Thymus (tissue), 14 donors: ENCODE measurements at places on chromosomes 6 and 20.

DNA sequence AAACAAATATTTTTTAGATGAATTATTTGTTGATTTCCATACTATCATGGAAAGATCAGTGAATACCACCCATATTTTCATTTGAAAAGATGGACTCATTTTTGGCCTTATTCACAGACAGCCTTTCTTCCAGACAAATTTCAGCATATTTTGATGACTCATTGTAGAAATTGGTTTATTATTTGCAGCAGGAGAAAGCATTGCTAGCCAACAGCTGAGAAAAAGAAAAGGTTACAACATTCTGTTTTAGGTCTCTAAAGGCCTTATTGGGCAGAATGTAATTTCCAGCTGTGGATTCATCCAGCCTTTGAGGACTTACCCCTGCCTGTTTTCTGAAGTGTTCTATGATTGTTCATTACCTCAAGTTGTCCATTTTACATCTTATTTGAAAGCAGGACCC lies 201.9 kb downstream of the PLCB4 start:
- DNase-seq, result no peak

- DNase-seq, result no peak
Observed at GRCh38 chr6:35453236-35453635, 1.1 kb downstream of the FANCE start.

DNA sequence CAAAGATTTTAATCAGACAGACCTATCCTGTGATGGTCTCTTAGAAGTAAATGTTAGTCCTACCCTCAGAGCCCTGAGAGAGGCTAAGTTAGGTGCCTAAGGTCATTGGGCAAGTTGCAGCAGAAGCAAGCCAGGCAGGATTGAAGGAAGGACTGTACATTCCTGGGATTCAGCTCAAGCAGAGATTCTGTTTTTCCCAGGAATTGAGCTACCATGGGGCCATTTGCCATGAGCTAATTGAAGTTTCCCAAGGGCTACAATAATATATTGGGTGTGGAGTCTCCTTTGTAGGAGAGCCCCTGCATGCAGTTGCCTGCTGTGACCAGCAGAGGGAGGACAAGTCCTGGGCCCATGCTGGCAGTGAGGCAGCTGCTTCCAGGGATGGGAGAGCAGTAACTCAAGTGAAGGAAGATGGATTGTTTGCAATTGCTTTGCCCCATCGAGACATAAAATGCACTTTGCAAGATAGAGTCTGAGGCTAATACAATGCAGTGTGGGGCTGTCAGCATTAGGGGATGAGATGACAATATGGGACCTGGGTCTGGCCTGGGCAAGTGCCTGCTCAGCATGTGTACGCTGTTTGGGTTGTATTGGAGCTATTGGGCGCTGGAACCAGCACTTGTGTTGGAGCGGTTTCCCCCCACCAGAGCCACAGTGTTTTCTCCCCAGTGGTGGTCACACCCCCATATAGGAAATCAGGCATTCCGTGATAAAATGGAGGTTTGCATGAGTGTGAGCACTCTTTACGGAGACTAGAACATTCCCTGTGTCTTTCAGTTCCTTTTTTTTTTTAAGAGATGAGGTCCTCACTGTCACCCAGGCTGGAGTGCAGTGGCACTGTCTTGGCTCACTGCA lies 27.9 kb downstream of the DNMT3B start:
- DNase-seq, result no peak

DNA sequence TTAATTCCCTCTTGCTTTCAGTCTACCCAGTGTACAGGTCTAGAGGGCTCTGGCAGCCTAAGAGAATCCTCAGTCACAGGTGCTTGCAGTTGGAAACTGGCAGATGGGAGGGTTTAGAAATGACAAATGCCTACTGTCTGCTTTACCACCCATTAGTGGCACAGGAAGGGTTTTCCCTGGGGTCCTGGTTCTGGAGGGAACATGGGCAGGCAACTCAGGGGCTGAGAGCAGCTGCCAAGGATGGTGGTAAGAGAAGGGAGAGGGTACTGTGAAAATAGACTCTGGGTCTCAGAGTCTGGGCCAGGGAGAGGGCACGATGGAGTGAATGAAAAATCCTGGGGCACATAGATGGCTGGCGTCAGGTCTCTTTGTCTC lies 103.5 kb downstream of the TCP11 start:
- DNase-seq, result no peak

DNA sequence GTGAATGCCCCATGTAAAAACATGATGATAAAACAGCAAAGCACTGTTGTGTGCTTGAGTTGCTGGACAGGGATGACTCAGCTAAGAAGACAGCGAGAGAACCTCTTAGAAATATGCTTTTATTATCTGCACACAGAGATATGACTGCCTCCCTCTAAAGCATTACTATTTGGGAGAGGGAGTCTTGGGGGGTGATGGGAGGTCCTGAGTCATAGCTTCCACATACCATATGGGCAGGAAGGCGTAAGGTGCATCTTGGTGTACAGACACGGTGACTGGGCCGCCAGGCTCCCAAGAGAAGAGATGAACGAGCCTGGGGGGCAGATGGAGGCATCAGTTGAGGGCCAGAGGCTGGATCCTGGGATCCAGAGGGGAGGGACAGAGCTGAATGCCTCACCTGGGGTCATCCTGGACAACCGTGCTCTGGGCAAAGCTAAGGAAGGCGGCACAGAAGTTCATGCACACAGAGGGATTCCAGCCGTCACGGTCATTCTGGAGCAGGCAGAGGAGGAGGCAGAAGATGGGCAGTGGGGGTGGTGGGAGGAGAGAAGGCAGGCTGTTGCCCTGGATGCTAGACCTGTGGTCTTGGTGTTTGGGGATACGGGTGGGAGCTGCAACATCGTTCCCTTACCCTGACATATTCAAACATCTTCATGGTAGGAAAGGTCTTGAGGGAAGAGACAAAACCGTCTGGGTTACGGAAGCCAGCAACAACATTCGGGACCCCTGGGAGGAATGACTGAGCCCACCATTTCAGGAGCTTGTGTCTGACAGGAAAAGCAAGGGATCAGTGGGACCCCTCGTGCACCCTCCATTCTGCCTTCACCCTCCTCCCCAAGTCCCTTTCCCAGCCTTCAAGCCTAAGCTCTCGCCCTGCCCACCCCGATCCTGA lies 2.0 kb downstream of the DXO start:
- no peak for DNase-seq

- no peak for DNase-seq
Observed at GRCh38 chr6:46575530-46575929, 77.1 kb downstream of the CYP39A1 start.

DNA sequence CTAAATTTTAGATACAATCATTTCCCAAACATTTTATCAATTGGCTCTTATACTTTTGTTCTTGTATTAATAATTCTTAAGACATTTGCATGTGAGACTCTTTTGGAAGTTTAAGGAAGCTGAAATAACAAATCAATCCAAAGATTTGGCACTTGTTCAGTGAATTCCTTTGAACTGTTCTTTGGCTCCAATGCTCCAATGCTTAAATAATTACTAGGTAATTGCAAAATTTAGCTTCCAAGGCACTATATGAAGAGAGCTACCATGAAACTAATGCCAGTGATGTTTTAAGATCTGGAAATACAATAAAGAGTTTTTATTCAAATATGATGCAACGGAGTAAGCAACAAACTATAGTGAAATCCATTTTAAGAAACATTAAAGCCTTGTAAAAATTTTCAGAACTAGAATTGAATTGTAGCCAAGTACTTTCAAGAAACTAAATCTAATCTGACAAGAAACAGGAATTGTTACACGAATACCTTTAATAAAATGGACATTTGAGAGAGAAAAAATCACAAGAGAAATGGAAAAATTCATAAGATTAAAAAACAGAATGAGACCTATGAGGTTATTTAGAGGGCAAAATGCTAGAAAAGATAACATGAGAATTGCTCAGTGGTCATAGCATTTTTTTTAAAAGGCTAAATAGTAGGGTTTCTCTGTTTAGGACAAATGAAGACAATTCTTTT lies 43.6 kb upstream of the SMLR1 start:
- DNase-seq, result no peak

GRCh38 chr6:124978451-124979293 lies 16.4 kb downstream of the RNF217 start:
- no peak for DNase-seq

DNA sequence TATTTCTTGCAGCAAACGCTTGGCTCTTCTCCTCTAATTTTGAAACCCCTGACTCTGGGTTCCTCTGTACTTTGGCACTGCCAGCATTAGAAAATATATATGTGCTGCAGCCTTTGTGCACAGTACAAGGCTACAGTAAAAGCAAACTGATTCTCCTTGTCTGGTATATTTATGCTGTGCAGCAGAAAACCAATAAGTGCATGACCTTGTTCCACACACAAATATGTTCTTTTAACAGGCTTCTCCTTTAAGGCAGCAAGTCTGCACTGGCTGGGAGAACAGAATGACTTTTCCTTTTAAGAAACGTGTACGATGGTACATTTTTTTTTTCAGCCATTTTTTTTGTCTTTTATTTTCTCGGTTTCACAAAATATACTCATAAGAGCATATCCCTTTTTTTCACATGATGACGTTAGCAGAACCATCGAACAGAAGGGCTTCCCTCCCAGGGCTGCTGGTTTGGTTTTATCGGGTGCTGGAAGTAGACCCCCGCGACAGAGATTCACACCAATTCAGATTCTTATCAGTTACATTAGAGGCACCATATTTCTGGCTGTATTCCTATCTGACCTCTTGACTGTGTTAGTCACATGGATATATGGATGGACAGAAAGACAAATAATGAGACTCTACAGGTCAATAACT lies 129.9 kb upstream of the ARID1B start:
- DNase-seq, result no peak

DNA sequence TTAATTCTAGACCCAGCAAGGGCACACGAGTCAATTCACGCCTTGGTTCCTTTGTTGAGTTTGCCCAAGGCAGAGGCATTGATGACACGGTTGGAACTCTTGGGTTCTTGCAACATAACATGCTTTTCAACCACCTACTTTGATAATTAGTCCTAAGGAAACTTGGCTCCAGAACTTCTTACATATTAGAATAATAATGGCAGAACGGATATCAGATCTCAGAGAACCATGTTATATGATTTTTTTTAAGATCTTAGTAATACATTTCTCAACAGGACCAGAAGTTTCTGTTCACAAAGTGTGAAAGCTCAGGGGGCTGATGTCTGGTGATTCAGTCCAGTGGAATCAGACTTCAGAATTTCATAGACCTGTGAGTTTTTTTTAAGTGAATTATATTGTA lies 19.2 kb downstream of the SPTLC3 start:
- DNase-seq, result no peak

DNA sequence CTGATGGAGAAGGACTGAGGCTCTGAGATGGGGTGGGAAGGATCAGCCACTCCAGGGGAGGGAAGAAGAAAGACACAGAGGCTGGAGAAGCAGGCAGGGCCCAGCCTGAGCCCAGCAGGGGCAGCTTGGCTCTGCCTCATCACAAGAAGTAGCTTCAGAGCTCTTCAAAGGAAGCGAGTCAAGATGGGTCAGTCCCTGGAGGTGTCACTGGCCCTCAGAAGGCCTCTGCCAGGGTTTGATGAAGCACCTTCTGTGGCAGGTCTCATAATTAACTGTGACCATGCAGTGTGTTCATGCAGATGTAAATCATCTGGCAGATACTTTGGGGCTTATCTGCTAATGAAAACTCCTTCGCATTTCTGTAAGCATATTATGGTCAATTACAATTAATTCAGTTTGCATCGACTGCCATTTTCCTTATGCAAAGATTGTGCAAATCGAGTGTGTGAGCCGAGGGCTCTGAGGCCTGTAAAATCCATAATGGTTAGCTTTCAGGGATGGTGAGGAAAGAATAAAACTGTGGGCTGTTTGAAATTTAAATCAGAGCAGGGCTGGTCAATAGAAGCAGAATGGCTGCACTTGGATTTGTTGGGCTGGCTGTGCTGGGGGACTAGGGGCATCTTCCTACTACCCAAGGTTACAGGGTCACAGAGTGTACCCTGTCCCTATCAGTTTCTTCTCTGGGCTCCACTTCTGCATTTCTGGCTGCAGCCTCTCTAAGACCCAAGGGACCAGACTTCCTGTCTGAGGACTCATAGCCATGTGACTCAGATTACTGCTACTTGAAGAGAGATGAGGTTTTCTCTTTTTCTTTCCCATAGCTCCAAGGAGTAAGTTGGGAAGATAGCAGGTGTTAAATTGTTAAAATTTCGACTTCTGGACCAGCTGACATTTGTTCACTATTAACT lies 376.6 kb downstream of the DHX35 start:
- DNase-seq, result no peak

DNA sequence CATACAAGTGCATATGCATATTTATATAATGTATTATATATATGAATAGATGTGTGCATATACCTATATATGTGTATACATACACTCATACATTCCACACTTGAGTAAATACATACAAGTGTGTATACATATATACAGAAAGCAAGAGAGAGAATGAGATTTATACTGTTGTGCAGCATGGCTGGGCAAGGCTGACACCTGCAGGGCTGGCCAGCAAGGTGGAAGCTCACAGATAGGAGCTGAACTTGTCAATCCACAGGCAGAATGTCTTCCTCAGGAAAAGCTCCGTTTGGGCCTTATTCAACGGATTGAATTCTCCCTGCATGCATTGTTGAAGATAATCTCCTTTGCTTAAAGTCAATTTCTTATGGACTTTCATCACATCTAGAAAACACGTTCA lies 256.7 kb downstream of the ZNF217 start:
- DNase-seq, result no peak

DNA sequence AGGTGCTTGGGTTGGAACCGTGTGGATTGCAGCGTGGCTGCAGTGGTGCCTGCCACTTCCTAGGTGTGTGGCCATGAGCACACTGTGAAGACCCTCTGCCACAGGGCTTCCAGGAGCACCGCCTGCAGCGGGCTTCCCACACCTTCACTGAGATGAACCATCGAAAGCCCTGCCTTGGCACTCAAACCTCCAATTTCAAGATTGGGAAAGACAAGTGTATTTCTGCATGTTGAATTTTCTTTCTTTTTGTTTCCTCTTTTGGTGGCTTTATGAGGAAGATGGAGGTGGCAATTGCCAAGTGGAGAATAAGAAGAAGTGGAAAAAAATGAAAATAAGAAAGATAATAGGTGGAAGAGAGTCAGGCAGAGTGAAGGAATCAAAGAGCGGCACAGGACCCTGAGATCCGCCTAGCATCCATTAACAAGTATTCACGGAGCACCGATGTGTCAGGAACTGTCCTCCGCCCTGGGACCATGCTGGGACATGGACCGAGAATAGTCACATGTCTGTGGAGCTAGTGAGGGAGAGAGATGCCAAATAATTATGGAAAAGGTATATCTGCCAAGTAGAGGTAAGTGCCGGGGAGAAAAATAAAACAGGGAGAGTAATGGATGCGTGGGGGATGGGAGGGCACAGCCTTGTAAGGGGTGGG lies 159.9 kb downstream of the BCAS1 start:
- DNase-seq, result no peak

DNA sequence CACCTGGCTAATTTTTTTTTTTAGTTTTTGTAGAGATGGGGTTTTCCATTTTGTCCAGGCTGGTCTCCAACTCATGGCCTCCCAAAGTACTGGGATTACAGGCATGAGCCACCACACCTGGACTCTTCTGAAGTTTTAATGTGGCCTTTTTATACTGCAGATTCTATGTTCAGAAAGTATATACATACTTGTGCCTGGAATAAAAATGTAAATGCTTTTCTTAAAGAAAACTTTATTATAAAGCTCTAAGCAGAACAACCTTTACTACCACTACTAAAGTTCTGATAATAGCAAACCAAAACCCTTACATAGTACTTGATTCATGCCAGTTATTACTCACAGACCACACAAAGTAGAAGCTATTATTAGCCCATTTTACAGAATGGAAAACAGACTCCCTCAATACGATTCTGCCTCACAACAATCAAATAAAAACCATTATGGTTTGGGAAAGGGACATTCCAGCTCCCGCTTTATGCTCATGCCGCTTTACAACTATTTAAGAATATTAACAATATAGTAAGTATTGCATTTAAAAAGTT lies 5.3 kb downstream of the PHIP start:
- DNase-seq, result no peak
